ENCODE measurements at places on chromosomes 13 and 19.
A peak's percentile ranks its signal among the peaks of the same experiment; 100 is the strongest.

GRCh38 chr19:38004186-38004520 is 97.1 kb downstream of the SIPA1L3 start:
- no peak for DNase-seq

DNA sequence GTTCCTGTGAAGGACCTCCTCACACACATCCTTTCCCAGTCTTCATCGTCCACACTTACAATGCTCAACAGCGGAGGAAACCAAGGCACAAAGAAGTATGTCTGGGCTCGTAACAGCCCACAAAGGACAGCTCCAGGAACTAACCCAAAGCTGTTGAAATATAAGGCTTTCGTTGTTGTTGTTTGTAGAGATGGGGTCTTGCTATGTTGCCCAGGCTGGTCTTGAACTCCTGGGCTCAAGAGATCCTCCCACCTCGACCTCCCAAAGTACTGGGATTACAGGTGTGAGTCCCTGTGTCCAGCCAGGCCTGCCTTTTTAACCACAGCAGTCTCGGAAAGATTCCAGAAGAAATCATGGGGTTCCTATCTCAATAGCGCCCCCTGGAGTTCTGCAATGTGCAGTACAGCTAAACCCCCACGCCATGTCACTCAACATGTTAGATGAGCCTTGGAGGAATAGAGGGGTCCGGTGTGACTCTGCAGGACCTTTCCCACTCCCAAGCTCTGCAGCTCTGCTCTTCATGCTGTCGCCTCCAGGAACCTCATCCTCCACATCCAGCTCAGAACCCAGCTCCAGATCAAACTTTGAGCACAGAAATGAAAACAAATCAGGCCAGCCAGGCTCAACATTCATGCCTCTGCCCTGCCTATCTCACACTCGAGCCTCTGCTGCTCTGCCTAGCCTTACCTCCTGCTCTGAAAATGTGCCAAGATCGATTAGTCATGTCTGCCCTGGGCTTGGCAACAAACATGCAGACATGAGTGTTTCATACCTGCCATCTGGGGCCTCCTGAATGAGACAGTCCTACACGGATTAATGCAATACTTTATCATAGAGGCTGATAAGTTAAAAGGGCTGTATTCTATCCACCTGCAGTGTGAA is 7.5 kb downstream of the PLA2G4C start:
- peak; percentile 31 for DNase-seq

DNA sequence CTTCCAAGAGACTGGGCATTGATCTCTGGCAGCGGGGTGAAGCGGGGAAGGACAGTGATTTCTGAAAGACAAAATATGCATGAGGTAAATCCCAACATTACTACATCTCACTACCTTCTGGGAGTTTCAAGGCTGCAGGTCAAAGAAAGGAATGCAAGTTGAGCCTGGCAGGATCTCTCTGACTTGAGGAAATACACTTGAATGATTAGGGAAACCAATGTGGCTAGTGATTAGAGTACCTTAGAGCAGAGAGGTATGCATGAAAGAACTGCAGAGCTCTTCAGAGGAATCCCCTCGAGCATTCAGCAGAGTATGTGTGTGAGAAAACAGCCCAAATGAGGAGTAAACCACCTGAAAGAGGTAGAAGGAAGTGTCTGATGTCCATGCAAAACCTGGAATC is 2874.1 kb upstream of the PCDH20 start:
- DNase-seq = no peak

GRCh38 chr13:63972328-63972727 is 2556.7 kb upstream of the PCDH20 start:
- no peak for DNase-seq

GRCh38 chr13:110474713-110475112 is 86.8 kb downstream of the RAB20 start:
- DNase-seq = no peak

GRCh38 chr13:99971576-99972189 is at the start of gene ZIC5:
ZIC5 (minus strand) TSS chr13:99971767; CDS start chr13:99971603, 164 bp downstream.
- DNase-seq = no peak

GRCh38 chr13:30915691-30916541 is 9.8 kb downstream of the MEDAG start:
- DNase-seq = no peak

DNA sequence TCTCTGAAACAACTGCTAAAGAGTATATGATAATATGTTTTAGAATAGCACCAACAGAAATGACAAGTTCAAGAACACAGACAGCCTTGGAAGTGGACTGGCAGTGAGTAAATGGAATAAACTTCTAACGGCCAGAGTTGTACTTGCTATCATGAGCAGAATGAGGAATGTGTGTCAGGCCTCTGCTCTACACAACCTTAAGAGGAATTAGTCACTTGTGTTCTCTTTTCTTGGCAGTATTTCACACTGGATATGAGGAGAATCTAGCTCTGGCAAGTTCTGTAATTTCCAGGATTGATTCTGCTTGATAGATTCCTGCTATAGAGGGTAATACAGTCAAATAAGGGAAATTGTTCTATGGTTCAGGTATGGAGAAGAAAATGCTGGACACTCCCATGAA is 757.3 kb downstream of the EFNB2 start:
- no peak for DNase-seq

- no peak for DNase-seq
Measured at GRCh38 chr19:5580161-5580571, 12.4 kb upstream of the TINCR start.
